ENCODE measurements at places on chromosomes 5 and 9.
A peak's percentile ranks its signal among the peaks of the same experiment; 100 is the strongest.

GRCh38 chr5:177232761-177233160, 70.8 kb downstream of the RAB24 start:
- DNase-seq: no peak

DNA sequence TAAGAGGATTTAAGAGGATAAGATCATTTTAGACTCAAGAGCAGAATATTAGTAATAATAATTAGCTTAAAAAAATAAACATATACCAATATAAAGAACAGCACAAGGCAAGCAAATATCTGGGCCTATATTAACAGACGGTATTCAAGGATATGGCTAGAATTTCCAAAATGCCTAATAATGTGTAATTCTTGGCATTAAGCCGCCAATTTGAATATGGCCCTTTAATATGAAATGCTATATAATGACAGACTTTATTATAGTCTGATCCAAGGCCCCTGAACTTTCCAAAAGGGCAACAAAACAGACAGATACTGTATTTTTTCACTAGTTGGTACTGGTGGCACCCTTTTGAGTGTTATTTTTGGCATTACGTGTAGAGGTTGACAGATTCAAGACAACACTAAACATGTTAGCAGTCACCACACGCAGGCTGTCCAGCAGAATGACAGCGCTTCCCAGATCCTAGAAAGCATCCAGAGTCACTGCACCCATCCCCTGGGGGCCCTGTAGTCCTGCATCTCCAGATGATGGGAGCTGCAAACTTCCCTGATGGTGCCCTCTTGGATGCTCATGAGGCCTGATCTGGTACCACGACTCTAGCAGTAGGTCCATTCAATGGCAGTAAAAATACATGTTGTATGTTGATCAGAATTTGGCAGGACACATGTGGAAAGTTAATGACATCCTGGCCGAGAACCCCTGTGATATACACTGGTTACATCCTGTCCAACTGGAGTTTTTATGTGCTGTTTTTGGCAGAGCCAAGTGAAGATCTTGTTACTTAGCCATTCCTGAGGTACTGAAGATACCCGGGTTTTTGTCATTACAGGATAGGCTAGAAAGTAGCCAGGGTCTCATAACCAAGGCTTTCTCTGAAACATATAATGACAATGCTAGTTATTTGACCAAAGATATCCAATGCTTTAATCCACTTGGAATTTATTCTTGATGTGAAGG, 1.7 kb upstream of the ABL1 start:
- no peak for DNase-seq

DNA sequence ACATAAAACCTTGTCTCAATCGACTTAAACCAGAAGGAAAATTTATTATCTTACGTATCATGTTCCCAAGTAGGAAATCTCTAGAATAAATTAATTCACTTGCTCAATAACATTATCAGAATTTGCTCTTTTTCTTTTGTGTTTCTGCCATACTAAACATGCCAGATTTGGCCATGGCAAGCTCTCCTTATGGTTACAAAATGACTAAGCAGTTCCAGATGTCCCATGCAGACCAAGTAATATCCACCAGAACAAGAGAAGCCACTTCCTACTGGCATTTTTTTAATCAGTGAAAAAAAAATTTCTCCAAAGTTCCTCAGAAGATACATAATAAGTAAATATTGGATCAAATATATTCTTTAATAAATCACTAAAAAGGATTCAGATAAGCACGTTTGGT, 25.2 kb upstream of the ADAMTS6 start:
- no peak for DNase-seq

- DNase-seq: peak; percentile 39
Observed at GRCh38 chr5:67815455-67816391, 399.8 kb upstream of the PIK3R1 start.

DNA sequence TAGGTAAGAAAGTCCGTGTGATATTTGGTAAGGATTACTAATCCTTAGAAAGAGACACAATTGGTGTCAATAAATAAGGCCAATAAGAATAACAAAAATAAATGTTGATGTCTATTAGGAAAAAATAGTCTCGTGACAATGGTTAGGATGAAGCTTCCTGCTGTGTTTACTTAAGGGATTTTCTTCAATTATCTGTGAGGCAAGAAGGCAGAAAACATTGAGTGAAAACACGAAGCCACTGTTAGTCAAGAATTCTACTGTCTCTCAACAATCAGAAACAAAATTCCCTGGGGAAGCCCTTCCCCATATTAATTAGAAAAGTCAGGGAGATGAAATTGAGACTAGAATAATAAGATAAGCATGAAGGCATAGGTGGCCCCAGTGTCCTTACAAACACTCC, 149.0 kb downstream of the SYK start:
- DNase-seq: no peak

DNA sequence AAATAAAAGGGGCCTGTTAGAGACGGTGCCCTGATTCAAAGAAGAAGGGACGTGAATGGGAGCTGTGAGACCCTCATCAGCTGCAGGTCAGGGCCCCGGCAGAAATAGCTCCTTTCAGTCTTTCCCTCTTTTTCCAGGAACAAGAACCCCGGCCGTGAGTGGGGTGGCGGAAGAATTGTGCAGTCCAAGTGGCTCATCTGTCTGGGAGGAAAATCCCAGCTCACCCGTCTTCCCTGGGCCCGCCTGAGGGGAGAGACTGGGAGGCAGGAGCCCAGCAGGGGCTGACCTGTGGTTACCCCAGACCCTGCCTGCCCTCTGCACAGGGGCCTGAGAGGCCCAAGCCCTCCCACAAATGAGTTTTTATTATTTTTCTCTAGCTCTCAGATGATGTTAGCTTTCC, 24.8 kb upstream of the CSF1R start:
- DNase-seq: peak; percentile 28

DNA sequence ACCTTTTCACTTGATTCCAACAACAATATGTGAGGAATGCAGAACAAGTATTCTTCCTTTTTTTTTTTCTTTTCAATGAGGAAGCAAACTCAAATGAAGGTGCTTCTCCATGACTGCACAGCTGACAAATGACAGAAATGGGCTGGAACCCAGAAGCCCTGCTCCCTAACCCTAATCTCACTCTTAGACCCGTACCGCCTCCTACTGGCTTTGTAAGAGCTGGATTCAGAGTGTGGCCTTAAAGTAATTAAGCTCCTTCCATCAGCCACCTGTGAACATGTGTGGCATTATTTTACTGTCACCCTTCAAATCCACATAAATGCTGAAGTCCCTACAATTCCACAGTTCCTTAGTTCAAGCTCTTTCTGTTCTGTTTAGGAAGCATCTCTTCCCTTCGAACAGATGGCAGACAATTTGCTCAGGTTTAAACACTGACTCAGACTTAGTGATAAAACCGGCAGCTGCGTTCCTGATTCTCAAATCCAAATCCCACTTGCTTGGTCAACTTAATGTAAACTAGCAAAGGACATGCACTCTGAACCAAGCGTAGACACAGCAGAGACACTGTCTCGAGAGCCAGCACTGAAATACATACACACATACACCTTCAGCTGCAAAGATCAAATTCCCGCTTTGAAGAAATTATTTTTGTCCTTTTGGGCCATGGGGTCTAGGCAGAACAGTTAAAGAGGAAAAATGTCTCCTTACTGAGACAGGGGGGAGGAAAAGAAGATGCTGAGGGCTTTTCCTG, 316.7 kb upstream of the TLE4 start:
- no peak for DNase-seq

GRCh38 chr9:31140316-31140715, 1244.1 kb upstream of the ACO1 start:
- no peak for DNase-seq

DNA sequence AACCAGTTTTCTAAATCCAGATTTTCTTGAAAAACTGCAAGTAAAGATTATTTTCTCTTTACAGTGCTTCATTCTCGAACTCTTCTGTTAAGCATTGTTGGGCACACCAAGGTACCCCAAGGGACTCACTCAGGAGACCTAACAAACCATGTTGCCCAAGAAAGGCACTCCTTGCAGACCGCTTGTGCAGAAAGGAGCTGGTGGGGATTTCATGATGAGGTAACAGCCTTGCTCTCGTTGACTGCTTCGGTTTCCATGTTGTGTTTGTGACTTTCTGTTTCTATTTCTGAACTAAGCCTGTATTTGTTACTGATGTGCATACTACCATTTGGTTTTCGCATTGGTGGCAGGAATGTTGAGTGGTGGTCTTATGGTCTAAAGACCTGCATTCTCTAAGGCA, 266.6 kb upstream of the DAP start:
- no peak for DNase-seq

DNA sequence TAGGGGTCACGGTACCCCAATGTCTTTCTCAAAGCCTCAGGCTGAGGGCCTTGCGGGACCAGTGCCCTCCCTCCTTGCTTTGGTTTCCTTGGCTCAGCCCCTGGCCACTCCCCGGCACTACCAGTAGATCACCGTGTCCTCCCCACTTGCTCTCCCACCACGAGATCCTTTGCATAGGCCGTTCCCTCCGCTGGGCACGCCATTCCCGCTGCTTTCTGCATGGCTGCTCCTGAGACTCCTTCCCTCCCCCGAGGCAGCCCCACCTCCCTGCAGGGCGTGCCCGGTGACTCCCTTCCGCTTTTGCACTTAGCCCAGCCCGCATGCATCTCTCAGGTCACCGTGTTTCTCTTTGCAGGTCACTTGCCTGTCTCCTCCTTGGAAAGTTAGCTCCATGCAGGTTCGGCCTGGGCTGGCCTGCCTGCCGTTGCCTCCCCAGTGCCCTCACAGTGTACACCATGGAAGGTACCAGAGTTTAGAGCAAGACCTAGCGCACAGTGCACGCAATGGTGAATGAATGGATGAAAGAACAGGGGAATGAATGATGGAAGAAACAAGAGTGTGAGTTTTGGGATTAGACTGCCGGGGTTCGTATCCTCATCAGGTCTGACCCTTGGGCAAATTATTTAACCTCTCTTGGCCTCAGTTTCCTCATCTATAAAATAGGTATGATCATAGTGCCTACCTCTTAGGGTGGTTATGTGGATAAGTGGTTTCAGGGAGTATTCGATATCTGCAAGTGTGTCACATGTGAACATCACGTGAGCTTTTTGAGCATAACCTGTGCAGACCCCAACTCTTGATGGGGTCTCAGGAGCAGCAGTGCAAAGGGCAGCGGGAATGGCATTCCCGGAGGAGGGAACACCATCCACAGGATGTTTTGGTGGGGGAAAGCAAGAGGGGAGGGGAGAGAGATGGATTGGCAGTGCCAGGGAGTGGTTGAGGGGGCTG, 214.3 kb downstream of the C9orf50 start:
- DNase-seq: peak; percentile 43

GRCh38 chr9:133927041-133927440, 65.1 kb downstream of the VAV2 start:
- DNase-seq: no peak

GRCh38 chr5:36214436-36214835, 27.3 kb downstream of the NADK2 start:
- no peak for DNase-seq

DNA sequence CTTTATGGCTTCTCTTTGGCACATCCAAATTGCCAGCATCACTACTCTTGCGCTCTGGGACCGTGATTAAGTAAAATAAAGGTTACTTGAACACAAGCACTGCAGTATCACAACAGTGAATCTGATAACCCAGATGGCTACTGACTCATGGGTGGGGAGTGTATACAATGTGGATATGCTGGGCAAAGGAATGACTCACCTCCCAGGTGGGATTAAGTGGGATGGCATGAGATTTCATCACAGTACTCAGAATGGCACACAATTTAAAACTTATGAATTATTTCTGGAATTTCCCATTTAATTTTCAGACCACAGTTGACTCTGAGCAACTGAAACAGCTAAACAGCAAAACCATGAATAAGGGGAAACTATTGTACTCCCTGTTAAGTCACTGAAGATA, 4.3 kb downstream of the GFM2 start:
- DNase-seq: no peak

- peak; percentile 38 for DNase-seq
Observed at GRCh38 chr9:3224931-3225330, 300.9 kb downstream of the RFX3 start.

GRCh38 chr5:181156758-181157157, 9.4 kb downstream of the OR2V2 start:
- no peak for DNase-seq

DNA sequence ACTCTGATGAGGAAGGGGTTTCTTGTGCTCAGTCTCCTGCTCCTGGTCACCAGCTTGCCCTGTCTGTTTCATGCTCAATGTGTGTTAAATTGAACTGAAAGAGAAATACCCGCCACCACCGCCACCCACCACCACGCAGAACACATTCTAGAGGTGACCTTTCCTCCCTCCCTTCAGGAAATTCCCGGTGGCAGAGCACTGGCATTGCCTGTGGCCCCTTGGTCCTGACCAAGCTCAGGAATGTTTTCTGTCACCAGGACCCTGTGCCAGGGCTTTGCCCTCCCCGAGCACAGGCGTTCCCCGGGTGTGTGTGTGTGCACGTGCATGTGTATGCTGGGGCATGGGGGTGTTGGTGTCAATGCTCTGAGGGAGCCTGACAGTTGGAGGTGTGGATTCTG, 10.2 kb upstream of the SLC25A51 start:
- DNase-seq: no peak

GRCh38 chr5:160507221-160507721, 85.6 kb downstream of the PTTG1 start:
- no peak for DNase-seq

DNA sequence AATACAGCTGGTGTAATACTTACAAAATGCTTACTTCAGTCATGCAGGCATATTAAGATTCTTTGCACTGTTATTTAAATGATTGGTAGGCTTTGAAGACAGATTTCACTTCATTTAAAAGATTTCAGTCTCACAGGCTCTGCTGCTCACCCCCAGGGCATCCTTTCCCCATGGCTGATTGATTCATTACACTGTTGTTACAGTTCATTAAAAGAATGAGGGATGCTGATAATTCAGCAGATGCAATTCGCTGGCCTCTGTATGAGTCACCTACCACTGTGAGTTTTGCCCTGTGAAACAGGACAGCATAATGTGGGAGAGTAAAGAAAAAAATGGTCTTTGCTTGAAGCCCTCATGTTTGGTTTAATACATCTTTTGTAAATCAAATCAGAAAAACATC, 246.9 kb downstream of the CYLC2 start:
- no peak for DNase-seq

DNA sequence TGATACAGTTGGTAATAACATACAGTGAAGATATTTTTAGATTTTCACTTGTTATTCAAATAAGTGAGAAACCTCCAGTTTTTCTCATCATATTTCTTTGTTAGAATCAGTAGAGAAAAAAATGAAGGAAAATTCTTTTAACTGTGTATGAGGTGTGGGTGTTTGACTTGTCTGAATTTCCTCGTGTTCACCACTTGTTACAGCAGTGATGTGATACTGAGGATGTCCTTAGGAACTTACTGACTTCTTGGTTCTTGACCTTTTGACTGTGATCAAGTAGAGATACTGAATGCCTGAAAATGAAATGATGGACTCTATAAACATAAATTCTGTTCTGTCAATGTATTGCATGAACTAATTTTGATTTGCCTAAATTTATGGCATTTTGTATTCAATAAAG, 10.7 kb downstream of the PBX3 start:
- no peak for DNase-seq

GRCh38 chr5:132799392-132799791, 13.7 kb upstream of the SOWAHA start:
- no peak for DNase-seq

GRCh38 chr5:143812085-143812705, at the start of gene HMHB1:
TSS of gene HMHB1 (plus strand) at chr5:143812161.
- DNase-seq: no peak

- no peak for DNase-seq
Observed at GRCh38 chr5:172632346-172633092, 8.5 kb upstream of the NEURL1B start.
